Kidney epithelial cell (primary cell): ENCODE measurements at places on chromosomes 6 and 20.

- DNase-seq, result no peak
Measured at GRCh38 chr6:149476789-149477455, 7.9 kb downstream of the ZC3H12D start.

DNA sequence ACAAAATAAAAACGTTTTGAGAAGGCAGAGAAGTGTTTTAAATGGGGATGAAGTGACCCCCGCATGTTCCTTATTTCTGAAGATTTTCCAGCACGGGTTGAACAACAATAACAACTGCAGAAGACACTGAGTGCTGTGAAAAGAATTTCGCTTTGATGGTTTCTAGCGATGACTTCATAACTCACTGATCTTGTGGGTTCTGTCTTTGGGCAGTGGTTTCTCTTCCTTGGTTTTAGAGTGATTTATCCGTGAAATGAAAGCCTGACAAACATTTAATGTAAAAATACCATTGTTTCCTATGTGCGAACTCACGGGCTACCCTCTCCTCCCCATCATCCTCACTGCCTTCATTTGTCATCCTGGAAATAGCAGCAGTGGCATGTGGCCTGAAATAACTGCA lies 793.9 kb downstream of the QKI start:
- no peak for DNase-seq

DNA sequence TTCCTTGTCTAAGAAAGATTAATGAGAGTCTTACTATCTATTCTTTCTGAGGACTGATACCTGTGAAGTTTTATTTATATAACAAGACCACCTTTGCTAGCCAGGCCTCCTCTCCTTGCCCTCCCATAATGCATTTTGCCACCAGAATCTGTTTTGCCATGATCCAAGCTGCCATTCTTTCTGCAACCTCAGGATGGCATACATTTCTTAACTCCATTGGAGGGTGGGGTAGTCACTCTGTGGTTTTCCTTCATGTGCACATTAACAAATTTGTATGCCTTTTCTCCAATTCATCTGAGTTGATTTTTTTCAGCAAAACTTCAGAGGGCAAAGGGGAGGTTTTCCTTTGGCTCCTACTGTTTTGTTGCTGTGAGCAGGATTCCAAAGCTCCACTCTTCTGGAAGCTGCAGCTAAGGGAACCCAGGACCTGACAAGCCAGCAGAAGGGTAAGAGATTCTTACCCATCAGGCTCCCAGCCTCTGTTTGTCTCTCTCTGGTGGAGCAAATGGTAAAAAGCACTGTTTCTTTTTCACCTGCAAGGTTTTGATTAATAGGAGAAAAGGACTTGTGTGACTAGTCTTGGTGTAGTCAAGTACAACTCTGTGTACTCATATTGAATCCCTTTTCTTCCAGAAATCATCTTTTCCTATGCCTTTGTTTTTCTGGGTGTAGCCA lies 26.2 kb upstream of the ENPP4 start:
- DNase-seq, result no peak

- DNase-seq, result no peak
Measured at GRCh38 chr6:157188213-157188612, 135.1 kb downstream of the TMEM242 start.
